Naive B cell (primary cell): ENCODE measurements at places on chromosomes 5 and 9. TPM values are rescaled to one million over a fixed set of nuclear protein-coding genes. Genes with fewer than 3 reads are reported as not detected.

The TXNDC8 gene
- polyA plus RNA-seq, result not detected

The PCDHGB6 gene
- not detected for polyA plus RNA-seq

The IFNK gene
- polyA plus RNA-seq, result not detected

DNA sequence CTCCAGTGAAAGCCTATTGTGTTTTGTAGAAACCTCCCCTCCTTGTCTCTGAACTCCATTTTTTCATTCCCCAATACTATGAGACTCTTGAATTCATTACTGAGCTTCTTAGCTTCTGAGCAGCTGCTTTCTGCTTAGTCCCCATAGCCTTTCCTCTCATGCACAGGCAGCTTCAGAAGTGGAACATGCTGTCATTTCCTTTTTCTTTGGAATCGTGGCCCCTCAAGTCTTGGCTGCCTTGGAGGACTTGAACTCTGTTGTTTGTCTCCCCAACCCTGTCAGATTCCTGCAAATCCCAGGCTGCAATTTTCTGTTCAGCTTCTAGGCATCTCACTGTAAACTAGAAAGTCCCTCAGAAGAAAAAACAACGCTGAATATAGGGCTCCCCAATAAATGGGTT, 268.5 kb downstream of the ARRDC3 start:
- no peak for DNase-seq

GRCh38 chr5:27652505-27652904, 614.1 kb upstream of the CDH9 start:
- DNase-seq, result no peak

DNA sequence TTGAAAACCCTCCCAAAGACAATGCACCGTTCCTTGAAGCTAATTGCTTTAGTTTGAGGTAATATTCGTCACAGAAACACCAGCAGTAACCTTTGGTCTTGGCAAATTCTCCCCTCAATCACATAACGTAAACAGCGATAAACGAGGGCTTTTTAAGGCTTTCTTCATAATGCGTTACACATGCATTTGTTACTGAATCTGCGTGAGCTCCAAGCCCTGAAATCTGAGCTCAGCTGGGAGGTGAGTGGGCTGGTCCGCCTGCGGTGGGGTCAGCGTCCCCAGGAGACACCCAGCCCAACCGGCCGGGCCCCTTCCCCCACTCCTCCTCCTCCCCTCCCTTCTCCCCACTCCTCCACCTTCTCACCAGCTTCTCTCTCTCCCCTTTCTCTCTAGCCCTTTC, 91.1 kb downstream of the BARX1 start:
- no peak for DNase-seq
